ENCODE measurements at places on chromosomes 11 and 22. TPM values are rescaled to one million over a fixed set of nuclear protein-coding genes. Genes with fewer than 3 reads are reported as not detected.

DNA sequence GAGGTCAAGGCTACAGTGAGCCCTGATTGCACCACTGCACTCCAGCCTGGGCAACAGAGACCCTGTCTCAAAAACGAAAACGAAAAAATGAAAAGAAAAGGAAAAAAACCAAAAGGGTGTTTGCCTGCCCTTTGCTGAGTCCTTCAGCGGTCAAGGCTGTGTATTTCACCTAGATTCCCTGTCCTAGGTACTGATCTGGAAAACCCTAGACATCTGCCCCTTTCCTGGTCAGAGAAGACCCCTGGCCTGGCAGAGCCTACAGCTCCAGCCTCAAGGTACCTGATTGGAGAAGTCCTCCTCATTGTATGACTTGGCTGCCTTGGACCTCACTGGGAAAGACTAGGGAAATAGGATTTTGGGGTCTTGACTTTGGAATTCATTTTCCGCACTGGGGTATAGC is 8.0 kb upstream of the CCDC90B start:
- DNase-seq = no peak

The SHISAL1 gene
- not detected for polyA plus RNA-seq

The KCNQ1 gene
- polyA plus RNA-seq = 21.7 TPM

DNA sequence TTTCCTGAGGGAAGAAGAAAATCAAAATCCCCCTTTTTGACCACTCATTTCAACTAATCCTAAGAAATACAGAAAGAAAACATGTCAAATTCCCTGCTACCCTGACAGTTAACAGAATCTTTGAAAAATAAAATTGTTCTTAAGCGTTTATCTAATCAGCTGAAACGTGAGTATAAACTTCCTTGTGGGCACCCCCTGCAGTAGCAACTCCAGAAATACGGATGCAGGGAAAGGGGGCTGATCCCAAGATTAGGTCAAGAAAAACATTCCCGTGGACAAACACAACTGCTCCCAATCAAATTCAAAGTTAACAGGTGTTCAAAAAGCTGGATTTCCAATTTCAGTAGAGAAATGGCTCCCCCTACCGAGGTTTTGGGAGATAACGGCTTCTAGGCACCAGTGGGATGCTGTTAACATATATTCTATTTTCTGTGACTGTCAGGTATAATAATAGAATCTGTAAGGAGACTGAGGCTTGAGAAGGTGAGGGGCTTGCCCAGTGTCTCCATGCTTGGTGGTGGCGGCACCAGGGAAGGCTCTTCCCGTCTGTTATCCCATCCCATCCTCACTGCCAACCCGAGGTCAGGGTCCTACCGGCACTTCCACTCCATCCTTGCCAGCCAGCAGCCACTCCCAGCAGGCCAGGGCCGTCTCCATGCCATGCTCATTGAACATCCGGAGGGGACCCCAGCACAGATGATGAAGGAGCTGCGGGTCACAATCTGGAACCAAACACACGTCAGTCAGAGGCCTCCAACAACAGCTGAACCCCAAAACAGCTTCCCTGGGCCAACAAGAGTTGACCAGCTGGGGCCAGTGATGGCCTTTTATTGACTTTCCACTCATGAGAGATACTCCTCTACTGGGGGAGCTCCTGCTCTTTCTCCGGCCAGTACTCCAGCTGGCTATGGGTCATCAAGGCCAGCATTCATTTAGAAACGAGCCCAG is 32.0 kb upstream of the SERPIND1 start:
- DNase-seq = peak; percentile 48

The YIF1A gene
- polyA plus RNA-seq = 53.4 TPM

The RASL10A gene
- polyA plus RNA-seq = not detected

The CLMP gene
- polyA plus RNA-seq = 0.97 TPM

Measured in CD4-positive, alpha-beta memory T cell (primary cell).